Activated T-cell treated with anti-CD3 and anti-CD28 coated beads, Interleukin-2, amount 50 U/mL, for 24 hours (primary cell): ENCODE measurements at places on chromosomes 11 and 22.

- DNase-seq, result no peak
Measured at GRCh38 chr11:32213223-32213622, 122.3 kb downstream of the RCN1 start.

DNA sequence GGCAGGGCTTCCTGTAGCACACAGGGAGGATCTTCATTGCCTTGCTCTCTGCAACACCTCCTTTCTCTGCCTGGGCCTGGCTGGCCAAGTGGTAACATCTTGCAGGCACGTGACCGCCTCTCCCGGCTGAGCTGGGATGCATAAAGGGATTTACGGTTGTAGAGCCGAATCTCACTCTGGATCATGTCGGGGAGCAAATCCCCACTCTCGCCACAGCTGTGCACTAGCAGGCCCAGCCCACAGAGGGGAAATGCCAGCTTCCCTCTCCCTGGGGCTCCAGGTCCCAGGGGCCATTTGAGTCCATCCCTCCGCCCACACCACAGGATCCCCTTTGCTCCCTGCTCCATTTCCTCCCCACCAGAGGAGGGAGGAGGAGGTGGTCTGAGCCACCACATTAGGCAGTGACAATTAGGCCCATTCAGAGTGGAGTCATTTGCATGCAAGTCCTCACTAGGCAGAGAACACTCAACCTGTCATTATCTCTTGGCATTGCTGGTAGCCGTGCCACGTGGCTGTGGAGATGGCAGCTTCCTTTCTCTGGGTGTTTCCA, 196.7 kb downstream of the DSCAML1 start:
- no peak for DNase-seq

DNA sequence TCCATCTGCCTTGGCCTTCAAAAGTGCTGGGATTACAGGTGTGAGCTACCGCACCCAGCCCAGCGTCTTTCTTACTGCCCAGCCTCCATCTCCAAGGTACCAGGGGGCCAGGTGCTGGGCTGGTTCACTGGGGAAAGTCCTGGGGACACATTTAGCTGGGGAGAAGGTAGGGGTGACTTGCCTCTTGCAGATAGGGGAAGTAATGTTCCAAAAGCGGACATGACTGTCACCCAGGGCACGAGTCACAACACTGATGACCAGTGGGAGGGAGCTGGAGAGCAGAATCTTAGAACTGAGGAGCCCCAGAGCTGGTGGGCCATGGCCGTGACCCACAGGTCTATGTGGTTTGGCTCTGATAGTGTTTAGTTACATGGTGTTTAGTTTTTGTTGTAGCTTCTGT, 2.4 kb upstream of the SLC15A3 start:
- no peak for DNase-seq

DNA sequence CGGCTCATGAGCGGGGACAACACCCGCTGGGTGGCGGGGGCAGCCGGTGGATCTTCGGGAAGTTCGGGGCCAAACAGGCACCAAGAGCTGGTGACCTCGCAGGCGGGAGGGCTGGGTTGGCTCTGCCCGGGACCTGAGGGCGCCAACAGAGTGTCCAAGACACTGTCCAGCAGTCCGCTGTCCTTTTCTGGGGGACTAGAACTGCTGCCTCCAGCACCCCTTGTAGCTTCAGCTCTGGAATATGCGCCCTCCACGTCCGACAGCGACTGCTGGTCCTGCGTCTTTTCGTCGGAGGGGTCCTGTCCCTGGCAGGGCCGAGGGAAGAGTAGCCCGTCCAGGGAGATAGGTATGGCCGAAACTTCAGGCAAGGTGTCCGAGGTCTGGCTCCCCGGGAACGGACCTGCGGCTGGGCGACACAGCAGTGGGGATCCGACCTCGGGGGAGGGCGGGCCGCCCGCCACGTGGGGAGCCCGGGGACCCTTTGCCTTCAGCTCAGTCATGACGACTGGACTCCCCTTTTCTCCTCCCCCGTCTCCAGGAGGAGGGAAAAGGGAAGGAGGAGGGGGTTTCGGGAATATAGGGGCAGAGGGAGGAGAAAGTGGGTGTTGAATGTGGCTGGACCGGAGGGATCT, 926 bp downstream of the PGR start:
- DNase-seq, result no peak

GRCh38 chr11:63443714-63444113, 47.3 kb downstream of the PLAAT5 start:
- DNase-seq, result no peak

DNA sequence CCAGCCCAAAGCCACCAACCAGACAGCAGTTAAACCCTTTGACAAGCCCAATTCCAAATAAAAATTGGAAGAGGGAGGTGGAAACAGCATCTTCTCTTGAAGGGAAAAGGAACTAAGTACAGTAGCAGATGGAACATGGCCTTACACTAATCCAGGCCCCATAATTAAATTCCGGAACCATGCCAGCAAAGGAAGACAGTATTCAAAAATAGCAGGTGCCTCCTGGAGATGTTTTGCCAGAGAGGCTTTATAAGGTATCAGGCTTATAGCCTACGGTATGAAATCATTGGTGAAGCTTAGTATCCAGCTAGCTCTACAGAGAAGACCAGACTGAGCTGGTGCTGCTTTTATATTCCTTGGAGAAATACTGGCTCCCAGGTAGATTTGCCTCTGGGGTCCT, 344.1 kb upstream of the API5 start:
- no peak for DNase-seq

DNA sequence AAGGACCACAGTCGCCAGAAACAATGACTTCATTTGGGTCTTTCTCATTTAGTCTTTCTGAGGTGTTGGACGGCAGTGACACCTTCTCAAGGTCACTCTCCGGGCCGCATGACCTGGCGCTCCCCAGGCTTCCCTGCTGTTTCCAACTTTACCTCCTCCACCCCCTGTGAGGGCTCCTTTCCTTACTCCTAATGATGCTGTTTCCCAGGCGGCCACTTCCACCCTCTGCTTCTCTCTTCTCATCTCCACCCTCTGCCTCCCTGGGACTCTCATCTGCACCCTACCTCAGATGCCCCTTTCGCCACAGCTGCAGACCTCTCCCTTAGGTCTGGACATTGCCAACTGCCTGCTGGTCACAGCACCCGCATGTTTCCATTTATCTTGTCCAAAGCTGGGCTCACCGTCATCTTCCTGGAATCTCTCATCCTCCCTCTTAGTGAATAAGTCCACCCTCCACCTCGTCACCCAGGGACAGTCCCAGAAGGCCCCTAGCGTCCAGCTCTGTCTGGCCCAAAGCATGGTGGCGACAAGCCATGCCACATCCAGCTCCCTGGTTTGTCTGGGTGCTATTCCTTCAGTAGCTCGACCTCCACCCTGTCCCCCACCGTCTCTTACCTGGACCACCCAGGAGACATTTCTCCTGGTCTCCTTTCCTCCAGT, 113.8 kb downstream of the BUD13 start:
- DNase-seq, result no peak

- DNase-seq, result no peak
Measured at GRCh38 chr11:130156108-130157022, 3.2 kb upstream of the ST14 start.

DNA sequence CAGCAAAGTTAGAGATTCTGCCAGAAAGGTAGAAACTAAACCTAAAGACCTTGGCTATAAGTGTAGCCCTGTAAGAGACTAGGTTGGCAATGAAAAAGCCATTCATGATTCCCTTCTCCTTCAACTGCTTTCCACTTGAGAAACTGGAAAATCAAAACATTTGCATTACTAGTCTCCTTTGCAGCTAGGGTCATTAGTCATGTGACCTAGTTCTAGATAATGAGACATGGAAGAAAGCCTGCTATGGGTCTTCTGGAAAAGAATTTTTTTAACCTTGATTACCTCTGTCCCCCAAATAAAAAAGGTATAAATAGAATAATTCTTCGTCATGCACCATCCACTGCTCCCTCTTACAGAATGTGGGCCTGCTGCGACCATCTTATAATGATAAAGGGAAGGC, 80.1 kb downstream of the SOX6 start:
- DNase-seq, result no peak

DNA sequence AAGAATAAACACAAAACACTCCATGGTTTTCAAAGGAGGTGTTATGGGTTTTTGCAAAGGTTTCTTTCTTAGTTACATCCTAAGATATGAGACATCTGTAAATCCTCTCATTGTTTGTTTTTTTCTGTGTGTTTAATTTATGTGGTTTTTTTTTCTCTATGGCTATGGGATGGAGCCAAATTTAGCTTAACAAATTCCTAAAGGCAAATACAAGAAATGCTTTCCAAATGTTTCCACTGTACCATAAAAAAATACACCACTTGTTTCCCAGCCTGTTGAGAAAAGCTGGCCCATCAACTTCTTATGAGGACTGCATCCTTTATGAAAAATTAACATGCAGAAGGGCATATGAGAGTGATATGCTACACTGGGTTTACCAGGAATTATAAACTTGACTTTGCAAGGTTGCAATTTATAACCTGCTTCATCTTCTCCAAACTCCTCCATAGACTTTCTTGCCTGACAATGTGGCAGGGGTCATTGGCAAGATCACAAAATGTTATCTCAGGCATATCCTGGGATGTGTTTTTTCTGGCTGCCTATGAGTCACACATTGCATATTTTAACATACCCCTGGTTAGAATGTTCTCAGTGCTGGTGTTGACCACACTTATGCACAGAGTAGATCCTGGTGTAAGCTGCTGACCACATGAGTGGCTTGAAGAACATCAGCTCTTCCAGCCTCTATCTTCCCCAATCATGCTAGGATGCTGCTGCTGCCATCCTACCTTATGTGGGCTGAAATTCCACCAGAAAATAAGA, 137.6 kb upstream of the TTC12 start:
- no peak for DNase-seq

DNA sequence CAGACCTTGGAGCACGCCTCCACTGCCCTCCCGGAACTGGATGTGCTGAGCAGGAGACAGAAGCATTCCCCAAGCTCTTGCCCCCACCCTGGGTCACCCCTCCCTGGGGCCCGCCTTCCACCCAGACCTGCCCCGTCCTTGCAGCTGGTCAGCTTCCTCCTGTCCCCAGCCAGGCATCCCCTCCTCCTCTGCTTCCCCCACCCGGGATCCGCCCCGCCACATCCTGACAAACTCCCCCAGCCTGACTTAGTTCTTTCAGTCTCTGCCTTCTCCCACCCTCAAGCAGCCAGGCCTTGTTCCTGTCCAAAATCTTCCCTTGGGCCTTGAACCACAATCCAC, 1.1 kb upstream of the PLXNB2 start:
- no peak for DNase-seq

DNA sequence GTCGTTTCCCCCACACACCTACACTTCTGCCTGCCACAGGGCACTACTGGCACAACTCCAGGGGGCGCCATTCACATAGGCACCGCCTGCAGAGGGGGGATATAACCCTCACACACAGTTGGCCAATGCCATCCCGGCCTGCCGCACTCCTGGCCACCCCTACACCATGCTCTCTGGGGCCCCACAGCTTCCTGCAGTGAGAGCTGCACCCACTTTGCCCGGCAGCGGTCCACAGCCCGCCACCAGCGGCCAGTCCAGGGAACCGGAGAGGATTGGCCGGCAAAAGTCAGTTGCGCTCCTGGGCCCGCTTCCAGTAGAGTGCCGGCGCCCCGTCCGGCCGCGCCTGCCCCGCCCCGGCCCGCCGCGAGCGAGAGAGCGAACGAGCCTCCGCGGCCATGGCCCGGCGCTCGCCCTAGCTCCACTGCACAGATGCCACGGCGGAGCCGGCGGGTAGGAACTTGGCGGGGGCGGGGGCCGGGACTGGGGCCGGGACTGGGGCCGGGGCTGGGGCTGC, 25.6 kb upstream of the SUSD2 start:
- peak; percentile 71 for DNase-seq

- DNase-seq, result no peak
Measured at GRCh38 chr11:108216988-108217387, 5.5 kb downstream of the NPAT start.

DNA sequence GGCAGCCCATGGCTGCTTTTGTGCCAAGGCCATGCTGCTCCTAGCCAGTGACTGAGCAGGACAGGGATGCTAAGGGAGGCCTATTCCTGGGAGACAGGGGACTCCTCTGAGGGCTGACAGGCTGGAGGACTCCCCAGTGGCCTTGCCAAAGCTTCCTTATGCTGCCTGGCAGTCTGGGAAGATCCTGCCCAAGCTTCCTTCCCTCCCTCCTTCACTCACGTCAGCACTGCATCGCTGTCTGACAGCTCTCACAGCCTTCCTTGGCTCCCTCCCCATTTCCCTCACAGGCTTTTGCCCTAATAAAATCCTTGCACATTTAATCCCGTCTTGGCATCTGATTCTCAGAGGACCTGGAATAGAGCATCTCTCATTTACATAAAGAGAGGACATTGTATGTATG, 26.5 kb downstream of the HTR3A start:
- no peak for DNase-seq

- DNase-seq, result no peak
Measured at GRCh38 chr11:65172600-65172999, 2.6 kb downstream of the SPDYC start.

GRCh38 chr11:118180300-118180703, 3.9 kb upstream of the SCN2B start:
- DNase-seq, result no peak

GRCh38 chr11:43197379-43197778, 114.4 kb upstream of the API5 start:
- no peak for DNase-seq

GRCh38 chr11:22416462-22416861, 78.3 kb downstream of the SLC17A6 start:
- no peak for DNase-seq

DNA sequence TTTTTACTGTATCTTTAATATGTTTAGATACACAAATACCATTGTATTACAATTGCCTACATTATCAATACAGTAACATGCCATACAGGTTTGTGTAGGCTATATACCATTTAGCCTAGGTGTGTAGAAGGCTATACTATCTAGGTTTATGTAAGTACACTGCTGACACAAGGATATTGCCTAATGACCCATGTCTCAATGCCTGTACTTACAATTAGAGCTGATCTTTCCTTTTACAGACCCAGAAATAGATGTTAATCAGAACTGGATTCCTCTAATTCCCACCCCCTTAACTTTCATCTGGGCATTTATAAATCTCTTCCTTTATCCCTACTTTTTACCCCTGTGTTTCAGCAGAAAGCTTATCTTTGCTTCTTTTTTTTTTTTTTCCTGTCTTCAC, 229.5 kb downstream of the METTL15 start:
- DNase-seq, result no peak

GRCh38 chr11:120060512-120060911, 77.4 kb downstream of the TRIM29 start:
- DNase-seq, result no peak

GRCh38 chr11:11499300-11499699, 122.5 kb downstream of the GALNT18 start:
- no peak for DNase-seq

GRCh38 chr11:76670485-76671236, at the start of gene LRRC32:
LRRC32 (minus strand) TSS chr11:76670747; CDS start chr11:76665954, 4,793 bp downstream.
- peak; percentile 60 for DNase-seq

- DNase-seq, result no peak
Measured at GRCh38 chr22:36235585-36235984, 3.7 kb downstream of the APOL2 start.

- no peak for DNase-seq
Measured at GRCh38 chr11:35207471-35208403, 68.8 kb downstream of the CD44 start.

DNA sequence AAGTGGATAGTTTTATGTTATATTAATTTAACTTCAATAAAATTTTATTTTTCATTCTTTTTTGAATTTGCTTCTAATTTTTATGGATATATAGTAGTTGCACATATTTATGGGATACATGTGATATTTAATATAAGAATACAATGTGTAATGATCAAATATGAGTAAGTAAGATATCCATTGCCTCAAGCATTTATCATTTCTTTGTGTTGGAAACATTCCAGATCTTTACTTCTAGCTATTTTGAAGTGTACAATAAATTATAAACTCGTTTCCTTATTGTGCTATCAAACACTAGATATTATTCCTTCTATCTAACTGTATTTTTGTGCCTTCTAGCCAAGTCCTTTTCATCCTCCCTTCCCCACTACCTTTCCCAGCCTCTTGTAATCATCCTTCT, 17.0 kb downstream of the EXPH5 start:
- no peak for DNase-seq
